ENCODE measurements at places on chromosomes 13 and 19.

- no peak for DNase-seq
Measured at GRCh38 chr19:29643361-29643935, 21.8 kb upstream of the PLEKHF1 start.

- no peak for DNase-seq
Measured at GRCh38 chr19:19033176-19033425, 216 bp downstream of the SUGP2 start.

DNA sequence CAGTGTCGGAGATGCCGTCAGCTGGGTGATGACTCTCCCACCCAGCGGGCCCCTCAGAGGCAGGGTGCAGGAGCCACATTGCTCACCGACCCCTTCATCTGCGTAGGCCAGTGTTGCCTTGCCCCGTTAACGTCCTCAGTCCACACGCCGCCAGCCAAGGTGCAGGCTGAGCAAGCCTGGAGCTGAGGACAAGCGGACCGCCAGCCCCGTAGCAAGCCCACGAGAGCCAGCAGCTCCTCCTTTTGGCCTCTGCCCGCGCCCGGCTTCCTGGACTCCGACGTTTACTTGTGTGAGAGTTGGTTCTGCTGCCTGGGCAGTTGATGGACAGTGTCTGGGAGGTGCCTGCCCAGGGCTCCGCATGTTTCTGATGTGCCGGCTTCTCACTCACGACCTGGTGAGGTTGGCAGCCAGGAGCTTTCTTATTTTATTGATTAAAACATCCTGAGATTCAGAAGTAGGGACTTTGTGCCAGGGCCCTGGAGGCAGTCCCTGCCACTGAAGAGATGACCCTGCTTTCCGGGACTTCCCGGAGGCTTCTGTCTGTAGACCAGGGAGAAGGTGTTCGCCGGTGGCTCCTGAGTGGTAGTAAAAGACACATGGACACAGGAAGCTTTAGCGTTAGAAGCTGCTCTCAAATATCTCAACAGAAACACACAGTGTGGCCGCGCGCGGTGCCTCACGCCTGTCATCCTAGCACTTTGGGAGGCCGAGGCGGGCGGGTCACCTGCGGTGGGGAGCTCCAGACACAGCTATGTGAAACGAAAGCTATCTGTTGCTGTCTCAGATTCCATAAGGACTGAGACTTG, 5.8 kb downstream of the DAZAP1 start:
- DNase-seq, result no peak

- DNase-seq, result no peak
Measured at GRCh38 chr13:62433660-62434059, 1018.0 kb upstream of the PCDH20 start.

DNA sequence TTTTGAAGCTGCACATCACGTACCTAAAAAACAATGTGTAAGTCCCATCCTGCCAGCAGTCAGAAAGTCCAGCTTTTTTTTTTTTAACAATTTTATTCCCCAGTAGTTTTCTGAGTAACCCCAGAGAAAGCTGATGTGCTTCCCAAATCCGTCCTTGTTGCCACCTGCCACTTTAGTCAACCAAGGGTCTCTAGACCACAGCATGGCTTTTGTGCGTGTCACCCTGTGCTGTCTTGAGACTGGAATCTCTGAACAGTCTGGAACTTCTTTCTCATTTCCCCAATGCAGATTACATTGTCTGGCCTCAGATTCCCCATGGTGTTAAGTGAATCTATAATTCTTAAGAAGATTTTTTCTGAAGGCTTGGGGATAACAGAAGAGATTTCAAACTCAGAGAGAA, 289.2 kb upstream of the KLF12 start:
- DNase-seq, result no peak
